Endothelial cell of umbilical vein (primary cell): ENCODE measurements at places on chromosomes 12 and 14. TPM values are rescaled to one million over a fixed set of nuclear protein-coding genes. Genes with fewer than 3 reads are reported as not detected.

SCNN1A gene
- 0.18 TPM in 1 of 2 replicates, not detected in the other for total RNA-seq

DPPA3 gene
- total RNA-seq = not detected in 2 replicates

TNS2 gene
- 106 and 119 TPM in 2 replicates for total RNA-seq

FOXN3 gene
- total RNA-seq = 41.8 and 44.7 TPM in 2 replicates

SLC11A2 gene
- total RNA-seq = 41.1 and 56.4 TPM in 2 replicates

SLC7A8 gene
- total RNA-seq = 1.1 and 1.6 TPM in 2 replicates
